Stimulated activated CD4-positive, alpha-beta T cell treated with anti-CD3 and anti-CD28 coated beads, Interleukin-1b, Interleukin-23, amount 100 ng/mL, for 4 hours (primary cell): ENCODE measurements at places on chromosomes 12 and 14.

DNA sequence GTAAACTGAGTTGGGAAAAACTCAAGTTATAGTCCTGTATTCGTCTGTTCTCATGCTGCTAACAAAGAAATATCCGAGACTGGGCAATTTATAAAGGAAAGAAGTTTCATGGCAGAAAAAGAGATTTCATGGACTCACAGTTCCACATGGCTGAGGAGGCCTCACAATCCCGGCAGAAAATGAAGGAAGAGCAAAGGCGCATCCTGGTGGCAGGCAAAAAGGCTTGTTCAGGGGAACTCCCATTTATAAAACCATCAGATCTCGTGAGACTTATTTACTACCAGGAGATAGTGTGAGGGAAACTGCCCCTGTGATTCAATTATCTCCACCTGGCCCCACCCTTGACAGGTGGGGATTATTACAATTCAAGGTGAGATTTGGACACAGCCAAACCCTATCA, 292.6 kb upstream of the SYT1 start:
- no peak for DNase-seq

DNA sequence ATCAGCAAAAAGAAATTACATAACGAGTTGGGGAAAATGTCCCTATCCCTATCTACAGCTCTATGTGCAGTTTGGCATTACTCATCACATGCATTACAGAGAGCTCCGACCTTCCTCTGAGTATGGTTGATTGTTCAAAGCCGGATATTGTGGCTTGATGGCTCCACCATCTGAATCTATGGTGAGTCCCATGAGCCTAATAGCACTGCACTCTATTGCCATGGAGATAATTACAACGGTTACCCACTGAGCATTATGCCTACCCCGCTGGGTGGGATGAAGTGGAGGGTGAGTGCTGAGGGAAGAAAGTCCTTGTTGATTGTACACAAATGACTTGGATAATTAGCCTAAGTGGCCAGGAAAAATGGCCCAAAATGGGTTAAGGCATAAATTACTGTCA, 800.5 kb downstream of the NRXN3 start:
- no peak for DNase-seq

- DNase-seq = no peak
Measured at GRCh38 chr12:57332646-57333312, 81.8 kb upstream of the STAC3 start.

GRCh38 chr12:47812797-47813510, 6.7 kb downstream of the HDAC7 start:
- peak; percentile 88 for DNase-seq

DNA sequence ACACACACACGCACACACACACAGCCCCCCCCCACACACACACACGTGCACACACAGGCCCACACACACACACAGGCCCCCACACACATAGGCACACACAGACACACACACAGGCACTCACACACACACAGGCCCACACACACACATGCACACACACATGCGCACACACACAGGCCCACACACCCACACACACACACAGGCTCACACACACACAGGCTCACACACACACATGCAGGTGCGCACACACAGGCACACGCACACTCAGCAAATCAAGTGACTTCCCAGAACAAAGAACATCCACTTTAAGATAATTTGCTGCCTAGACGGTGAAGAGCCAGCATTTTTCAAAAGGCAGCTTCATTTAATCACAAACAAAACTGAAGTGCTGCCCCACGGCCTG, 78.5 kb upstream of the FBRSL1 start:
- no peak for DNase-seq

GRCh38 chr14:71985538-71986189, 53.4 kb downstream of the RGS6 start:
- DNase-seq = no peak

DNA sequence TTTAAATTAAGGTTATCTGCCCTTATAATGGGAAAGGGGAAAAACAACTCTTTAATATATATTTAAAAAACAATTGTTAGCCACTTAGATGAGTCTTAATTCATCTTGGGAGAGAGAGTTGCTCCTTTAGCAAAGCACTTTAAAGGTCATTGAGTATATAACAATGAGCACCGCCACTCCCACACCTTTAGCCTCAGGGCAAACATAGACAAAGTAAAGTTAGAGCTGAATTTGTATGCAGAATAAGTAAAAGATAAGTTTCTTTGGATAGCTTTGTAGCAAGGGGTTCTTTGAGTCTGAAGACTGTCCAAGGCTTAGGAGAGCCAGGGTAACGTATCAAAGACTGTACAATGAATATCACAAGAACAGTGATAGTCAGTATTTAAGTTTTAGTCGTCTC, 728.8 kb upstream of the LMO3 start:
- no peak for DNase-seq

GRCh38 chr12:46395388-46395787, 22.8 kb upstream of the SLC38A2 start:
- no peak for DNase-seq

- no peak for DNase-seq
Measured at GRCh38 chr12:172732-173161, 41.2 kb downstream of the SLC6A12 start.

- DNase-seq = no peak
Measured at GRCh38 chr12:1920971-1921370, 2.5 kb upstream of the CACNA2D4 start.

DNA sequence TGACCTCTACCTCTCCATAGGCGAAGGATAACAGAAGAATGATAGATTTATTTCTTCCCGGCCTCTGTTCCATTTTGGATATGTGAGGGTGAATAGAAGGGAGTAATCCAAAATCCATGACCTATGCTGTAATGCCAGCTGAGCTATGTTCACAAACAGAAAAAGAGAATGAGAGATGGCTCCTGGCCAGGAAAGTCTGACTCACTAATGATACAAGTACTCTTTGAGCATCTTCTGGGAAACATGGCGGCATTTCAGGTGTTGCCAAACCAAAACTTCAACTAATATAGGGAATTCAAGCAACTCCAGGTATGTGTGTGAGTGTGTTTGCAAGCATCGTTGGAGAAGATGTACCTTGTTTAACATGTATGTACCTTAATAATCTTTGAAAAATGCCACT, 55.1 kb downstream of the MED13L start:
- no peak for DNase-seq

DNA sequence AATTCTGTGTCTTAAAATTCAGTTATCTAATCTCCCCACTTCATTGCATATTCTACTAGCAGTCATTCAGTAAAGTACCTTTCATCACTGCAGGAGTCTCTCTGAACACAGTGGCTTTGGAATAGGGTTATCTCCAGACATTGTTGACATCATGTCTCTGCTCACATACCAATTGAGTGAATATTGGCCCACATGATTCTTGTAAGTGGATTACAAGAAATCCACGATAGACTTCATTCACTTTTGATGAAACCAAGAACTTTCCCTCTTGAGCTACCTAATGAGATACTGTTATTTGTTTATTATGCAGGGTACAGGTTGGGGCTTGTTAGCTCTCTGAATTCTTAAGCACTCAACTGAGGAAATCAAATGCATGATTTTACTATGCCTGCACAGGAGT, 284.9 kb downstream of the RAD51B start:
- DNase-seq = no peak
